ENCODE measurements at places on chromosomes 6 and 20.

DNA sequence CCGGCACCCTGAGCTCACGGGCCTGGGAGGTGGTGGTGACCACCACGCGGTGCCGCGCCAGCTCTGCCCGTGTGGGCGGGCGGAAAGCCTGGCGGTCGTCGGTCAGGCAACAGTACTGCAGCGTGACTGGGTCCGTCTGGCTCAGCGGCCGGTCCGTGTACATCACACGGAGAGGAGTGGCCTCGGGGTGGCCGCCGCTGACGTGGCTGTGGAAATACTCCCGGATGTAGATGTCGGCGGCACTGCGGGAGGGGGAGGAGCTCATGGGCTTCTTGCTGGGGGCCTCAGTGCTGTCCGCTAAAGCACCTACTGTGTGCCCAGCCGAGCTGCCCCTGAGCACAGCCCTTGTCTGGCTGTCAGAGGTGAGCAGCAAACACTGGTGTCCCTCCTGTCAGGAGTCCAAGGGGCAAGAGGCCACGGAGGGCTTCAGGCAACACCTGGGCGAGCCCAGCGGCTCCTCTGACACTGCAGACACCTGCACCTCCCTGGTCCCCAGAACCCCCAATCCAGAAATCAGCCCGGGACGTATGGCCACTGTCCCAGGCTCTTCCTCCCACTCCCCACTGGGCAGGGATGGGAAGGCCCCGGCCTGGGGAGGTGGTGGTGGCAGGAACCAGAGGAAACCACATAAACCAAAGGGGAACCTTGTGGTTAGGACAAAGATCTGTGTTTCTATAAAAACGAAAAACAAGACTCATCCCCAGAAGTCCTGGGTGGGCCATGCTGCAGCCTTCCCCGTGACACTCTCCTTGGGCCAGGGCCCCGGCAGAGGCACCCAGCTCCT, 6.5 kb downstream of the HELZ2 start:
- no peak for DNase-seq

- no peak for DNase-seq
These were observed 74.5 kb upstream of the TMEM181 start for GRCh38 chr6:158485431-158485830.

GRCh38 chr6:18119236-18119635, 3.2 kb downstream of the NHLRC1 start:
- no peak for DNase-seq

GRCh38 chr6:45327956-45328522, at the start of gene RUNX2:
Gene RUNX2 (plus strand): TSS chr6:45328330. CDS start chr6:45328727, 397 bp downstream.
- DNase-seq: no peak

DNA sequence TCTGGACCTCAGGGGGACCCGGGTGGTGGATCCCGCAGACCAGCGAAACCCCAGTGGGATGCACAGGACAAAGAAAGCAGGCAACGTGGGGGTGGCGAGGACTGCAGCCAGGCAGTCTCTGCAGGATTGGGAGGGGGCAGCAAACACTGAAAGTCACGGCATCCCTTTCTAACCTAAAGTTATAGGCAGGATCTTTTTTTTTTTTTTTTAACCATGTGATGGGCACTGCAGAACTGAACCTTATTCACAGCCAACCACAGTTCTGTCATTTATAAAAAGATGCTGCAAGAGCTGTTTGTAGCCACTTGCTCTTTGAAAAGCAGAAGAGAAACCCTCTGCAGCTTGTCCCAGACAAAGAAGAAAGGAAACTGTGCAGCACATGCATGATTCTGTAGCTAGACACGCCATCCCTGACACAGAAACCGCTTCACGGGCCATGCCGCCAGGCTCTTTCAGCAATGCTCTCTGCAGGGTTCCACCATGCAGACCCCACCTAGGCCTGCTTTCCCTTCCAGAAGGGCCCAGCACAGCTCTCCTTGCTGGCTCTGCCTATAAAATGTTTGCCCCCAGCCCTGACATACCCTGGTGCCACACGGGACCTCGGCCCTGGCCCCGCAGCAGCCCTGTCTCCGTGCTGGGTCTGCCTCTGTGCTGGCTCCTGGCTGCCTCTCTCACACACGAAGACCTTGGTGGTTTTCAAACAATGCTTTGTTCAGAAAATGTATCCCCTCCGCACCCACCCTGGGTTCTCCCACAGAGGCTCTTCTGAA, 70.8 kb downstream of the PYGB start:
- DNase-seq: no peak

- no peak for DNase-seq
These were observed 2.0 kb upstream of the PMEPA1 start for GRCh38 chr20:57711826-57712225.

DNA sequence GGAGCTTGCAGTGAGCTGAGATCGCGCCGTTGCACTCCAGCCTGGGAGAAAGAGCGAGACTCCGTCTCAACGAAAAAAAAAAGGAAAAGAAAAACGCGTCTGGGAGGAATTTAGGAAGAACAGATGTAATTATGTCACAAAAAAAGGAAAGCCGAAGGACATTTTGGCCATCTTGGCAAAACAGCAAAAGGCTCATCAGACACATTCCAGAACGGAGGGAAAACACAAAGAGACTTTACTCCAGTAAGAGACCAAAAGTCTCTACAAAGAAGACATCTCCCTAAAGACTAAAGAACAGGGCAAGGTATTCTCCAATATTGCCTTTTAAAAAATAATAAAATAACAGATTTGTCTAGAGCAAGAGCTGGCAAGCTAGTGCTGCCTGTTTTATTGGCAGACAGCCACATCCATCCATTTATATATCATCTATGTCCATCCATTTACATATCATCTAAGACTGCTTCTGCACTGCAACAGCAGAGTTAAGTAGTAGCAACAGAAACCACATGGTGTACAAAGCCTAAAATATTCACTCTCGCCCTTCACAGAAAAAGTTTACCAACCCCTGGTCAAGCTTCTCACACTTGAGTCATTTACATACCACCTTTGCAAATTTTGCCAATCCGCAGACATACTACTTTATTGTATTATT, 133.9 kb downstream of the ZMYND8 start:
- no peak for DNase-seq

- DNase-seq: peak; percentile 52
These were observed 5.1 kb downstream of the SOX12 start for GRCh38 chr20:330233-331149.

- no peak for DNase-seq
These were observed 99.4 kb downstream of the SYNDIG1 start for GRCh38 chr20:24568842-24569241.

DNA sequence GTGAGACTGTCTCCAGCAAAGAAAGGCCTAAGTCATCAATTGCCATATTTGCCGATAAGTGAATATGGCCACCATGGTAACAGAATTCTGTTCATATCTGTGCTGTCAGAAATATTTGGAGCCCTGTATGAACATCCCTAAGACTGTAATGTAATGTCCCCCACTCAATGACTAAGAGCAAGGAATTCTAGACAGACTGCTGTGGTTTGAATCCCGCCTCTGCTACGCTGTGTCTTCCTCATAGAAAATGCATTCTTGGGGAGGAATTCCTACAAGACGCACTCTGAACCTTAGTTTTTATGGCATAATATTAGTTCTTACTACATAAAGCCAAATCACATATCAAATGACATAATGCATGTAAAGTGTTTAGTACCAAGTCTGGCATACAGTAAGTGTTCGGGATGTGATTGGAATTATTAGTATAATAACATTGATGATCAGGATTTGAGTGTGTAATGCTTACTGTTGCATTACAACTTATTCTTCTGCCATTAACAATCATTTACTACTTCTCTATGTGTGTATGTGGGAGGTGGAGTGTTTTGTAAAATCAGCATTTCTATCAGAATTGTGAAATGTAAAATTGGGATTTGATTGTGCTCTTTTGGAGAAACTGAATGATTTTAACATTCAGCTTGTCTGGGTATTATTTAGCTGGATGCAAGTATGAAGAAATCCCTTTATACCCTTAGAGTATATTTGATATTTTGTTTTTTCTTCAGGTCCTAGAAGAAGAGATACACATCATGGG, 103.0 kb downstream of the OLIG3 start:
- DNase-seq: no peak

DNA sequence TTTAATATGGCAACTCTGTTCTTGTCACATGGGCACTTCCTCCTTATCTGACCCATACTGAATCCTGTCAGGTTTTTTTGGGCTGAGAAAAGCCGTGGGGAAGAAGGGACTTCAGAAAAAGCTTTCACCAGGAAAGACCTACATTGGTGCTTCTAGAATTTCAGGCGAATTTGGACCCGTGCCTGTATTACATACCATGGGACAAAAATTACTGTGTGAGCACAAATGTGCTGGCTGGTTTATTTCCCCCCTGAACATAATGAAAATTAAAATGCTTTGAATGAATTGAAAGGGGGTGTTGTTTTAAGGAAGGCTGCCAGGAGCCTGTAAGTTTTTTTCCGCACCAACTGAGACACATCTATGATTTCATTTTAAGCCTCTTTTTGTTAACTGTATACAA, 29.6 kb downstream of the CAP2 start:
- DNase-seq: no peak

- DNase-seq: no peak
These were observed 13.0 kb downstream of the UBE2J1 start for GRCh38 chr6:89339565-89339964.

DNA sequence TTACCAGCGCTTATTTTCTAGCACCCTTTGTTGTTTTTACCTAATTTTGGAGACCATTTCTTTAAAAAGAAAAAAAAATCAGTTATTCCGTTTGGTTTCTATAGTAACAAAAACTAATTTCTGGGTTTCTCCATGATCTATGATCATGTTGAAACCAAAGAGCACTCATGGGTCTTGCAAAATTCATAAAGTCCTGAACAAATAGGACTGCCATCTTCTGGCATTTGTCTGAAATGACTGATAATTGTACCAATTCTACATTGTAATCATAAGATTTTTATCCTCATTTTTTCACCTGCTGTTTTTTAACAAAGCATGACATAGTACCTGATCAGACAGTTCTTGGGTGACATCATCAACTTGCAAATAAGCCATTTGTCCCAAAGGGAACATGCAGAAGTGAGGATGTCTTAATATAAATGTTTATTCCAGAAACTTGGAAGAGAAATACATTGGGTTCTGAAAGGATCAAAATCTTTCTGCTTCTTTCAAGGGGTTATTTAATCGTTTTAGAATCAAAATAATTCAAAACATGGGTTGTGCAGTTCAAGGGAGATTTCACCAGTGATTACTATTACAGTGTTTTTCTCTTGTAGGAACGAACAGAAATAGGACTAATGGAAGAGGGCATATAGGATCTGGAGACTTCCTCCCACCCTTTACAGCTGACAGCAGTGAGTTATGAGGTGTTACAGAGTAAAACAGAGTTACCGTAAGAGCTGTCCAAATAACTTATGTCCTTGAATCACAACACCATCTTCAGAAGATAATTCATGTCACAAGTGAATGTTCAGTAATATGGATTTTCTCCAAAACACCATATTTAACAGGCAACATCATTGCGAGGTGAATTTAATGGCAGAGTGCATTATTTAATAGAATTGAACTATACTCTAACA, 87.1 kb upstream of the GJE1 start:
- no peak for DNase-seq

DNA sequence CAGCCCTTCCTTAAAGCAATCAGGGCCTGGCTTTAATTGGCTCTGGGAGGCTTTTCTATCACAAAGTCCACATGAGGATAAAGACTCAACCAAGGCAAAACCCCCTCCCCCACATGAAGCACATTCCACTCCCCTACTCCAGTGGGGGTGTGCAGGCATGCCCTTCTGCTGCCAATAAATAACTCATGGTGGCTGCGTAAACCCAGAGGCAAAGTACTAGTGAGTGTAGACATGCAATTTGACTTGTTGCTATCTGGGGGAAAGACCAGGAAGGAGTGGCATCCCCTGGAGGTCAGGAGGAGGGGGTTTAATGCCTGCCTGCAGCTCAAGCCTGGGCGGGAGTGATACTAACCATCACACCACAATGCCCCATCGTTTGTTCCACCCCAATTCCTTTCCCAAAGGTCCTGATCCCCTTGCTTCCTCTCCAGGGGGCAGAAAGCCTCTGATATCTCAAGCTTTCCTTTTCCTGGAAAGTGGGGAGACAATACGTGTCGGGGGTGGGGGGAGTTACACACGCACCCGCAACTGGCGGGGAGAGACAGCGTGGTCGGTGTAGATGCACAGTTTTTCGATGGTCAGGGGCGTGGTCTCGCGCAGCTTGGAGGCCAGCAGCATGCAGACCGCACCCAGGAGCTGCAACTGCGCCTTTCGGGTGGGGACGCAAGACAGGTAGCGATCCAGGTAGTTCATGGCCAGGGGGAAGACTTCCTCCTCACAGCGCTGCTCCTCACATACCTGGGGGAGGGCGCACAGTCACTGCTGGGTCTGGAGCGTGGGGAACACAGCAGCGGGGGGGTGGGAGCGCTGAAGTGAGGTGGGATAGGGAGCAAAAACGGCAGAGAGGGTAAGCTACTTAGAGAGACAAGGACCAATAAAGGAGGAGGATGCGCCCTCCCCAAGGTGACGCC, 1.5 kb downstream of the CCND3 start:
- no peak for DNase-seq

- no peak for DNase-seq
These were observed 184.8 kb upstream of the ECI2 start for GRCh38 chr6:4319981-4320683.

- no peak for DNase-seq
These were observed 191.0 kb upstream of the LRFN2 start for GRCh38 chr6:40778196-40778595.

GRCh38 chr20:21554376-21554890, 40.6 kb upstream of the NKX2-2 start:
- no peak for DNase-seq

DNA sequence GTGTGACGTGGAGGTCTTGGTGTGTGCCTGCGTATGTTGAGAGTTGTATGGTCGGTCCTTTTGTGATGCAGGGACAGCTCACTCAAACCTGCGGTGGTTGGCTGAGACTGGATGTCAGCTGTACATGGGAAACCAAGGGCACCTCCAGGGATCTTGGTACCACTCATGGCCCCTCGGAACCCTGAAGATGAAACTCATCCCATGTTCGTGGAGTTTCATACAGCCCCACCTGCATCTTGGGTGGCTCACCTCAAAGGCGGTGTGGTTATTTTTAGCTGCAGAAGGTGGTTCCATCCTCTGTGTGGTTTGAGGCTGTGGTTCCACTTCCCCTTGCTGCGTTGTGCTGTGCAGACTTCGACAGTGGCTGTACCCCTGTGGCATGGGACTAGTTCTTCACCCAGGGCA, 52.6 kb upstream of the SLC22A1 start:
- no peak for DNase-seq

DNA sequence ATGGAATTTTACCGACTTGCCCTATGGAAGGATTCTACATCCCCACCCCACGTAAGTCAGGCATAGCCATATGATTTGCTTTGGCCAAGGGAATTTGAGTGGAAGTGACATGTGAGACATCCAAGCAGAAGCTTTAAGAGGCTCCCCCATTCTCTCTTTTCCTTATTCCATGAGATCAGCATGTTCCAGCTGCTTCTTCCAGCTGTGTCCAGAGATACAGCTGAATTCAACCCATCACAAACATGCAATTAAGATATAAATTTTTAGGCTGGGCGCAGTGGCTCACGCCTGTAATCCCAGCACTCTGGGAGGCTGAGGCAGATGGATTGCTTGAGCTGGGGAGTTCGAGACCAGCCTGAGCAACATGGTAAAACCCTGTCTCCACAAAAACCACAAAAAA, 16.0 kb upstream of the YWHAB start:
- DNase-seq: no peak

GRCh38 chr6:83429857-83430610, 817 bp downstream of the ME1 start:
- DNase-seq: peak; percentile 23

- DNase-seq: no peak
These were observed 110.1 kb downstream of the KIF13A start for GRCh38 chr6:17877196-17877894.

Data from neural crest cell (in vitro differentiated cells).